Head of caudate nucleus (tissue), 42 donors: ENCODE measurements at places on chromosomes 12 and 14.

DNA sequence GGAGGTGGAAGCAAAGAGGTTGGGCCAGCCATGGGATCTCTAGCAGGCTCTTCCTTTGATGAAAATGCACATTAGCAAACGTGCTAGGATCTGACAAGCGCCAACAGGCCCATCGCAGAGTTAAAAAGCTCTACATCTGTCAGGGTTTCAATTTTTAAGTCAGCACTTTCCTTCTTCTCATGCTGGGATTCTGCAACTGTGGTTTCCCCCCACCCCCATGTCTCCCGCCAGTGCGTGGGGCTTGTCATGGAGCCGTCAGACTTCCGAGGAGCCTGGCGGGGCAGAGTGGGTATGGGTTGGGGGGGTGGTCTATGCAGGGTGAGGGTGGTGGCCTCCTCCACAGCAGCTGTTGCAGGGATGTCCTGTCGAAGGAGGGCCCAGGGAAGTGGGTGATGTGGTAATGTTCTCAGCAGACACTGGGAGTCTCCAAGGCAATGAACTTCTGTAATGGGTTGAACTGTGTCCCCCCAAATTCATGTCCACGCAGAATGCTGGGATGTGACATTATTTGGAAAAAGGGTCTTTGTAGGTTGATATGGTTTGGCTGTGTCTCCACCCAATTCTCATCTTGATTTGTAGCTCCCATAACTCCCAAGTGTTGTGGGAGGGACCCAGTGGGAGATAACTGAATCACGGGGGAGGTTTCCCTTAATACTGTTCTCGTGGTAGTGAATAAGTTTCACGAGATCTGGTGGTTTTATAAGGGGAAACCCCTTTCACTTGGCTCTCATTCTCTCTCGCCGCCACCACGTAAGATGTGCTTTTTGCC lies 115.2 kb upstream of the MAP1LC3B2 start:
- DNase-seq = no peak

GRCh38 chr12:16399101-16399500 lies 51.7 kb downstream of the MGST1 start:
- DNase-seq = no peak

DNA sequence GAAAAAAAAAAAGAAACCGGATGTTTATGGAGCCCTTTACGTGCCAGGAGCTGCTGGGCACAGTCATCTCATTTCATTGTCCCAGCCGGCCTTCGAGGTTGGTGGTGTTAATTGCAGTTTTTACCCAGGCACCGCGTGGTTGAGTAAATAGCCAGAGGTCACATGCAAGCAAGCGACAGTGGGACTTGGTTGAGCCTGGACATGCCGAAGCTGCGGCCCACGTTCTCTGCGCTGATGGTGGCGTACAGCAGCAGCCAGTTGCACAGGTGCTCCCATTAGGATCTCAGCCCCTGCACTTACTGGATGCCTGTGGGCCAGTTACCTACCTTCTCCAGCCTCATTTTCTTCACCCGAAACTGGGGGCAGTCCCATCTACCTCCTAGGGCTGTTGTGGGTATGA lies 54.0 kb downstream of the TSPAN9 start:
- no peak for DNase-seq

- DNase-seq = no peak
Measured at GRCh38 chr12:46349253-46349652, 23.3 kb downstream of the SLC38A2 start.

DNA sequence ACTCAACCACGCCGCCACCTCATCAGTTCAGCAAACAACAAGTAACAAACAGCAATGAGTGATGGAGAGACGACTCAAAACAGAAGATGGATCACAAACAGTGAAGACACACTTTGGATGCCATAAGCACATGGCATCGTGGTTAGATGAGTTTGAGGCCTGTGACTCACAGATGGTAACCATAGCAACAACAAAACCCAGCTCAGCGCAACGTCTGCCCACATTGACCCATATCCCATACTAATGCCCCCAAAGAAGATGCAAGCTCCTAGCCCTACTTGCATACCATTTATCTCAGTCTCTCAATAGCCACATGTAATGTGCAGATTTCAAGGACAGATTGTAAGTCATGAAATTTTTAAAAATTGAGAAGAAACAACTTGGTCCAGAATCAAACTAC lies 1322.3 kb upstream of the TMEM132C start:
- no peak for DNase-seq

- no peak for DNase-seq
Measured at GRCh38 chr12:67517181-67517887, 131.2 kb upstream of the DYRK2 start.
